ENCODE measurements at places on chromosomes 7 and 10. TPM values are rescaled to one million over a fixed set of nuclear protein-coding genes. Genes with fewer than 3 reads are reported as not detected.
A peak's percentile ranks its signal among the peaks of the same experiment; 100 is the strongest.

BICC1 gene
- total RNA-seq: 7.9 TPM

LUC7L2 gene
- 45.4 TPM for total RNA-seq

GRCh38 chr10:4771554-4772201 is 54.3 kb upstream of the AKR1E2 start:
- peak; percentile 93 for DNase-seq

DNA sequence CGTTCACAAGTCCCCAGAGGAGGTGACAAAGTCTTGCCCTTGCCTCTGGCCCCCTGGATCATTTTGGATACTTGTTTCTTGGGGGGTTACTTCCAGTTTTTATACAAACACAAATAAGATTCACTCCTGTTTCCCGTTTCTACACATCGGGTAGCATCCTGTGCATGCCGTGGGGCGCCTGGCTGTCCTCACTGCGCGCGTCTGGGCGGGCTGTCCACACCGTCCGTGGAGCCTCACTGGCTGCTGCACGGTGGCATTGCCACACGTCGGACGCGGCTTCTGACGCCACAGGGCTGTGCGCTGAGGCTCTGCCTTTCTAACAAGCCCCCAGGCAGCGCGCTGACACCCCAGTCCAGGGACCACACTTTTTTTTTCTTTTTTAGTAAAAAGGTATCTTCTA is 18.4 kb downstream of the BNIP3 start:
- DNase-seq: no peak

CD36 gene
- total RNA-seq: not detected

DNA sequence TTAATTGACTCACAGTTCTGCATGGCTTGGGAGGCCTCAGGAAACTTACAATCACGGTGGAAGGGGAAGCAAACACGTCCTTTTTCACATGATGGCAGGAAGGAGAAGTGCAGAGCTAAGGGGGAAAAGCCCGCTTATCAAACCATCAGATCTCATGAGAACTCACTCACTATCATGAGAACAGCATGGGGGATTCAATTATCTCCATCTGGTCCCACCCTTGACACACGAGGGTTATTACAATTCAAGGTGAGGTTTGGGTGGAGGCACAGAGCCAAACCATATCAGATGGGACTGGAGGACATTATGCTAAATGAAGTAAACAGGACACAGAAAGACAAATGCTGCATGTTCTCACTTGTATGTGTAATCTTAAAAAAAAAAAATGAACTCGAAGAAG is 141.4 kb upstream of the HABP2 start:
- no peak for DNase-seq

CPA4 gene
- total RNA-seq: 25.9 TPM

EPHB6 gene
- total RNA-seq: 4.0 TPM

DNA sequence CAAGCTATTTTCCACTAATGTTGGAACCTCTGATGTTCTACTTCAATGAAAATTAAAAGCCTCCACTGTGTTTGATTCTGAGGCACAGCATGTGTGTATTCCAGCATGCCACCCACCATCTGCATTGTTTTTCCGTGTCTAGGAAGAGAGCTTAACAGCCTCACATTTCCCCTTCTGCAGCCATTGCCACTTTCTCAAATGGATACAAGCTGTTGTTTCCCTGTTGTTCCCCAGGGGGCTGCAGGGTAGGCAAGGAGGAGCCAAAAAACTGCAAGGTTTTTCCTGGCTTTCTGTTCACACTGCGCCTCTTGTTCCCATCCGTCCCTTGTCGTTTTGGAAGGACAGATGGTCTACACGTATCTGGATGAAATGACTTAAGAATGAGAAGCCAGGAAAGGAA is 72.3 kb upstream of the DNAJB12 start:
- DNase-seq: no peak

NUDT13 gene
- total RNA-seq: 2.5 TPM

DNA sequence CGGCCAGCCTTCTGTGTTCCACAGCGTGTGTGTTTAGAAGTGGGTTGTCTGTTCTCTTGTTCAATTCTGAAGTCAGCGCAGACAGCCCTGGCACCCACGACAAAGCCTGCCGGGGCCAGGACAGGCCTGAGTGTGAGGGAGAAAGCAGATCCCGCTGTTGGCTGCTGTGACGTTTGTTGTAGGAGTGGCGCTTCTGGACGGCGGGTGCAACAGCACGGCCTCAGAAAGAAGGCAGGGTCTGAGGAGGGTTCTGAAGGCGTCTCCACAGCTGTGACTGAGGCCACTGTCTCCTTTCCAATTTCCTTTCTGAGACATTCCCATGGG is 76.2 kb downstream of the VIPR2 start:
- no peak for DNase-seq

ATOH7 gene
- total RNA-seq: not detected

GRCh38 chr10:117757086-117757720 is 214.7 kb downstream of the EMX2 start:
- DNase-seq: no peak

GRCh38 chr7:6654113-6654841 is 17.2 kb downstream of the ZNF316 start:
- no peak for DNase-seq

DNA sequence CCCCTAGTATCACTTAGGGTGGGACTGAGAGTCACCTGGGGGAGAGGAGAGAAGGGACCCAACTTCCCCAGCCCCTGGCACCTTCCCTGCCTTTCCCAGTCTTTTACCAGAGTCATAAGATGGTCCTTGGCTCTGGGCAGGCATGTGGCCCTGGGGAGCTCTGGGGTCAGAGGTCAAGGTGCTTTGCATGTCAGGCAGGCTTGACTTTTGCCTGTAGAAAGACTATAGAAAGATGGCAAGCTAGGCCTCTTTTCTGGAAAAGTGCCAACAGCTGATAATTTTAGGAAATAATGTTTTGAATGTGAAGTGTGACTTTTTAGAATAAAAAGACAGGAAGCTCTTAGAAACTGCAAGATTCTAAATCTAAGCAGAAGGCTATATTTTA is 67.5 kb downstream of the MKI67 start:
- no peak for DNase-seq

ZEB1 gene
- total RNA-seq: 35.2 TPM

GRCh38 chr7:20894806-20895205 is 108.1 kb upstream of the SP8 start:
- peak; percentile 67 for DNase-seq
